M059J (cell line): ENCODE measurements at places on chromosomes 4 and X.

DNA sequence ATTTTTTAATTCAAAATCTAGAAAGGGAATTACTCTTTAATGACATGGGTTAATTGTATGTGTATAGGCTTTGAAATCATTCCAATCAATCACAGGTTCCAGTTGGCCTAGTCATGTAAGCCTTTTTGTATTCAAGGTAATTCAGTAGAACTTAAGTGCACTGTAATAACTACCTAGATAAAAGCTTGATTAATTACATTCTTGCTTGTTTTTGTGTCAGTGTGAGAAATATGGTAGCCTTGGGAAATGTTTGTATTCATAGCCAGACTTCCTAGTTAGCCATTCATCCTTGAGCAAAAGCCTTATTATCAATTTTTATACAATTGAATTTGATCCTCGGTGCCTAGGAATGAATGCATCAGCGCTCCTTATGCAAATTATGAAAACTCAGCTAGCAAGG lies 33.5 kb downstream of the TKTL2 start:
- DNase-seq: no peak

DNA sequence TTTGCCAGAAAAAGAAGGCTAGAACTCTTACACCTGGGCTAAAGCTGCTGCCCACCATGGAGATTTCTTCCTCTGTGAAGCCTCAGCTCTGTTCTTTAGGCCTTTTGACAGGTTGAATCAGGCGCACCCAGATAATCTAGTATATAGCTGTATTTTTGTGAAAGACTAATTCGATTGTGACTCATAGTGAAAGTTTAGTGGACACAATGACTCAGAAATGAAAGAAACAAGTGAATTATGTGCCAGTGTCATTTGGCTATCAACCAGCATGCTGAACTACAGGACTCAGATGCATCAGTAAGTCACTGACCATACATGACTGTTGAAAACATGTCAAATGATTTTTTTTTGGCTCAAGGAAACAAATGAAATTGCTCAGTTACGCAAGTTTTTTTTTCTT lies 425.4 kb downstream of the SLITRK2 start:
- peak; percentile 2 for DNase-seq

GRCh38 chrX:40182615-40183014 lies 84.9 kb upstream of the BCOR start:
- DNase-seq: no peak

DNA sequence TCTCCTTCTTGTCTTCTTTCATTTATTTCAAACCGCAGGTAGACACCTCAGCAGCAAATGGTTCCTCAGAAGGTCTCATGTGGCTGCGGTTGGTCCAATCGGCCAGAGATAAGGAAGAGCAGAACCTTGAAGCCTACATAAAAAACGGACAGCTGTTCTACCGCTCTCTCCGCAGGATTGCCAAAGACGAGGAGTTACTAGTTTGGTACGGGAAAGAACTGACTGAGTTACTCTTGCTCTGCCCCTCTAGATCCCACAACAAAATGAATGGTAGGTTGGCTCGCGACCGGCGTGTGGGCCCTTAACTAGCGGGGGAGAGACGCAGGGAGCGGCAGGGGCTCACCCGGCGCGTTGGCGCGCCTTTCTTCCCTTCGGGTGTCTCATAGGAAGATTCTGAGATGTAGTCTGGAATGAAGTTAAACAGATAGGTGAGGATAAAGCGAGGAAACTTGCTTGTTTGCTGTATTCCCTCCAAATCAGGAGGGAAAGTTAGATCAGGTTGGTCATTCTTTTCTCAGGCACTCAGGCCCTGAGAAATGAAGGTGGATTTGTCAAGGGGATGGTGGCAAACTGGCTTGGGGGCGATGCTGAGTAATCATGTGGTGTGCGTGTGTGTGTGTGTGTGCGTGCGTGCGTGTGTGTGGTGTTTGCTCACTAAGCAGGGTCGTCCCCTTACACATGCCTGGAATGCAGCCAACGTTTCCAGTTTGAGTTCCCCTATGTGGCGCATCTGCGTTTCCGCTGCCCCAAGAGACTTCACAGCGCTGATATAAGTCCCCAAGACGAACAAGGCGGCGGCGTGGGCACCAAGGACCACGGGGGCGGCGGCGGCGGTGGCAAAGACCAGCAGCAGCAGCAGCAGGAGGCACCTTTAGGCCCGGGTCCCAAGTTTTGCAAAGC lies 4.2 kb downstream of the PRDM8 start:
- DNase-seq: no peak

DNA sequence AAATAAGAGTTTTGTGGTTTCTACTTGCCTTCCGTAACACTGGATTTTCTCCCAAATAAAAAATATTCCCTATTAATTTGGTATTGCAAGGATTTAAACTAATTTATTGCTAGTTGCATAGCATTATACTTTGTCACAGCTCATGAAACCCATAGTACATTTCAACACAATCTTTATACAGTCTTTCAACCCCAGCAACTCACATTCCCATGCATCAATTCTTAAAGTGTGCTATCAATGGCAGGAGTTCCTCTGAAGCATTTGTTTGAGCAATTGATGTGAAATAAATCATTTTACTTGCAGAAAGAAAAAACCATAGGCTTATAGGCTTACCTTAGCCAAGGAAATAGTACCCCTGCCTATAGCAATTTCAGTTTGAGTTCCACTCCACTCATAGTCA lies 251.9 kb downstream of the PAPSS1 start:
- DNase-seq: no peak

GRCh38 chr4:181650033-181650825 lies 593.0 kb upstream of the TENM3 start:
- peak; percentile 25 for DNase-seq

- DNase-seq: peak; percentile 50
Measured at GRCh38 chrX:17442898-17443297, 67.9 kb downstream of the NHS start.

GRCh38 chr4:145623831-145624230 lies 4.6 kb downstream of the MMAA start:
- DNase-seq: peak; percentile 49

DNA sequence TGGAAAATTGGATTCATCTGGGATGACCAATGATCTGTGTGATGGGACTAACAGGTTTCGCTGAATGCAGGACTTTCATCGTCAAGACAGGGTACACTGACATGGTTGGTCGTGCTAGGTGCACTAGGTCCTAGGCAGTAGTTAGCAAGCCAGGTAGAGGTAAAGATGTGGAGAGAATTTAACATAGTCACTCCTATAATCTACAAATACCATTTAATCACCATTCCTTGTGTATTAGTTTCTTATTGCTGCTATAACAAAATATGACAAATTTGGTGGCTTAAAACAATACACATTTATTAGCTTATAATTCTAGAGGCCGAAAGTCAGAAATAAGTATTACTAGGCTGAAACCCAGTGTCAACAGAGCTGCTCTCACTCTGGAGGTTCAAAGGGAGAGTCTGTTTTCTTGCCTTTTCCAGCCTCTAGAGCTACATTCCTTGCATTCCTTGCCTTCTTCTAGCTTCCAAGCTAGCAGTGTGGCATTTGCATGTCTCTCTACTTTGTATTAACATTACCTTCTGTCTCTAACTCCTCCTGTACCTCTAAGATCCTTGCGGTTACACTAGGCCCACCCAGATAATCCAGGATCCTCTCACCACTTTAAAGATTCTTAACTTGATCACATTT lies 98.7 kb upstream of the GRIA3 start:
- peak; percentile 5 for DNase-seq

DNA sequence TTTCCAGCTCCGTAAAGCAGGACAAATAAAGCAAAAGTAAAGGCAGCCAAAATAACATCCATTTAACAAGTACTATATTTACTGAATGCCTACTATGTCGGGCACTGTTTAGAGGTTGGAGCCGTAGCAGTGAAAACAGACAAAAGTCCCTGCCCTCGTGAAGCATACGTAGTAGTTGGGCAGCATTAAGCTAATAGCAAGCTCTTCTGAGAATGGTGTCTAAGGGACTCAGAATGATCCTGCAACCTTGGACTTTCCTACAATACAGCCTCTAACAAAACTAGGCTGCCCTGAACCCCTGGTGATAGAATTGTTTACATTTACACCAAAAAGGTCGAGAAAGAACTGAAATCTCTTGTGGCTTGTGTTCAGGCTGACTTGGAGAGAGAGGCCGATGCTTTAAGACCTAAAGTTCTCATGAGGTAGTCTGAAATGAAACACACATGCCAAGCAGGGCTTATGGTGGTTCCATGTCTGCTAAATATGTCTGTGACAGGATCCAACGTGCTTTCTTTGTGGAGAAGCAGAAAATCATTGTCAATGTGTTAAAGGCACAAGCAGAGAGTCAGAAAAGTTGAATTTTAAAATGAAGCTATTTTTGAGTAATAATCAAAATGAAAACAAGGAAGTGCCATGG lies 898 bp upstream of the PDGFC start:
- DNase-seq: peak; percentile 38

DNA sequence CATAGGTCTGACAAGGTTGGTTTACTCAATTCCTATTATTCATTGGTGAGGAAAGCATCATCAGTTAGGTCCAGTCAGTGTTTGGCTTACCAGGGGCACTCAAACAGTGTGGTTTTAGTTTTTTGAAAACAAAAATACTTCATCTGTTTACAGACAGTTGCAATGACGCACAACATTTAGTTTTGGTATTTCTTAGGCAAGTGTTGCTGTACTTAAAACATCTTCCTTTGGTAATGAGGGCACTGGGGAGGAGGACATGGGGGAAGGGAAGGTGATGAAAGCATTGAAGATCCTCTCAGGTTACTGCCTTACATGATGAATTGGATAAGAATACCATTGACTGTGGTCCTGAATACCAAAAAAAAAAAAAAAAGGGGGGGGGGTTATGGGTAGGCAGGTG lies 93.7 kb upstream of the MAOA start:
- DNase-seq: peak; percentile 5

DNA sequence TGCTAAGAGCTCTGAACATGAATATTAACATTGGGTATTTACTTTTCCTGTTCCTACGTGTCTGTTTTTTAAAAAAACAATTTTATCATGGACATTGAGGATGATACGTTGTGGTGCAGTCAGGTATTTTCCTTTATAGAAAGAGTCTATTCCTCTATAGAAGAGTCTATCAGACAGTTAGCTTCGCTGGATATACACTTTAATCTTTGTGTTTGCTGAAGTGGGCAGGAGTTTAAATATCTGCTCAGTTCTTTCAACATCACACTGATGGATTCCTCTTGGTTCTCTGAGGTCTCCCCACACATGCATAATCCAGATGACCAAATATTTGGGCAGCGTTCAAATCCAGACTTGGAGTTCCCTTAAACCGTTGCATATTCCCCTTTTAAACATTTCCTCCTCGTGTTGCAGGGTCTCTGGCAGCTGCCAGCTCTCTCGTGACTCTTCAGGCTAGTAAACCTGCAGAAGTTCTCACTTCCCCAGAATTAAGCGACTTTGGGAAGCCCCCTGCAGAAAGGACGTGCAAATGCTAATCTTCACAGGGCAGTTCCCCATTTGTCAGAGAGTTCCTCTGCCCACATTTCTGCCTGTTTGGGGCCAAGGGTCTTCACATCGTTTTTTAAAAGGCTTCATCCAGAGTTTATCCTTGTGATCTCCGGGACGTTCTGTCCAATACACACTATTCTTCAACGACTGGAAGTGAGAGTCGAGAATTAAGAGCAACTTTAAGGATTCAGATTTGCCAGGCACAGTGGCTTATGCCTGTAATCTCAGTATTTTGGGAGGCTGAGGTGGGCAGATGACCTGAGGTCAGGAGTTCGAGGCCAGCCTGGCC lies 20.5 kb upstream of the DHRSX start:
- no peak for DNase-seq

- DNase-seq: peak; percentile 83
Measured at GRCh38 chr4:1842993-1843448, 12.9 kb downstream of the LETM1 start.

DNA sequence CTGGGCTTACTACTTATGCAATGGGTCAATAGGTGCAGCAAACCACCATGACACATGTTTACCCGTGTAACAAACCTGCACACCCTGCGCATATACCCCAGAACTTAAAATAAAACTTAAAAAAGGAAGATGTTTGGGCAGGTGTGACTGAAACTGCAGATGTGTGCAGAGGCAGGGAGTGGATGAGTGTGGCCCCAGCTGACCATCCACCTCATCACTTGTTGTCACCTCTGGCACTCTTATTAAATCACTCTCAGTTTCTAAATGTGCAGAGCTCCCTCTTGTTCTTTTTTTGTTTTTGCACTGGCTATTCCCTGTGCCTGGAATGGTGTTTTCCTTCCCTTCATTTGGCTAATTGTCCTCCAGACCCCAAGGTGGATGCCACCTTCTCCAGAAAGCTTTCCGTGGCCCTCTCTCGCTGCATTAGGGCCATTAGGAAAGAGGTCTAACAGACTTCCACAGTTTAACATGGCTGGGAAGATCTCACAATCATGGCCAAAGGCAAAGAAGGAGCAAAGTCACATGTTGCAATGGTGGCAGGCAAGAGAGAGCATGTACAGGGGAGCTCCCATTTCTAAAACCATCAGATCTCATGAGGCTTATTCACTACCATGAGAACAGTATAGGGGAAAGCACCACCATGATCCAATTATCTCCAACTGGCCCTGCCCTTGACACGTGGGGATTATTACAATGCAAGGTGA lies 58.5 kb downstream of the SLC2A9 start:
- no peak for DNase-seq

GRCh38 chrX:8849458-8849857 lies 48.3 kb upstream of the FAM9A start:
- DNase-seq: peak; percentile 30

GRCh38 chr4:3308691-3309090 lies 15.9 kb downstream of the RGS12 start:
- no peak for DNase-seq

GRCh38 chr4:6649216-6649615 lies 8.7 kb downstream of the MRFAP1 start:
- no peak for DNase-seq

- DNase-seq: peak; percentile 82
Measured at GRCh38 chr4:56755901-56756300, 65.6 kb downstream of the SPINK2 start.

DNA sequence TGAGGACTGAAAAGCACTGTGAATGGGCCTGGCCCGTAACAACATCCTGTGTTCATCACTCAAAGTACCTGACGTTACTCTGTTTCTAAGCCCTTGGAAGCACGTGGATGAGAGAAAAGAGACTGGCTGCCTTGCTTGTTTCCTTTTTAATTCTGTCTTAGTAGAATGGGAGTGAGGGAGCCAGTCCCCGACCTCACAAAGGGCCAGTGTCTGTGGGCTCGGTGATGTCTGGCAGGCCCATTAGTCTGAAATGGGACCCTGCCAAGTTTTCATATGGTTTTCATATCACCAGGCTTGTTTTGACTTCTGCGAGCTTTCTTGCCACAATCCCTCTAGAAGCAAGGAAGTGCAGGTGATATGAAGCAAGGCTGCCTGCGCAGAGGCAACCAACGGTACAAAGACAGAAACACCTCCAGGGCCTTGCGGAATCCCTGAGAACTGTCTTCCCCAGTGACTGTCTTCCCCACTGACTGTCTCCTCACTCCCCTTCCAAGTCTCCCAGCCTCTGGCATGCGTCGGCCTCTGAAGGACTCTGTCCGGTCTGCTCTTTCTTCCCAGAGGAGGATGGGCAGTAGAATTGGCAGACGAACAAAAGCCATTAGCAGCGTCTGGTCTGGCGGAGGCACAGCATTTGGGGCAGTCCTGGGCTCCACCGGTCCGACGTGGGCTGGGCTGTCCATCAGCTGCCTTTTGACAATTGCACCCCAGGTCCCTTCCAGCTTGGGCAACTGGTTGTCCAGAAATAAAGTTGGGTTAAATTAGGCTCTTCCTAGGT lies 20.2 kb upstream of the RASL11B start:
- no peak for DNase-seq

GRCh38 chr4:47106561-47106960 lies 75.2 kb downstream of the GABRB1 start:
- DNase-seq: peak; percentile 39
